ENCODE measurements at places on chromosomes 1 and 21.

GRCh38 chr1:4416189-4416588, 238.2 kb upstream of the AJAP1 start:
- no peak for DNase-seq

GRCh38 chr1:77642196-77642595, 40.3 kb downstream of the ZZZ3 start:
- DNase-seq = no peak

DNA sequence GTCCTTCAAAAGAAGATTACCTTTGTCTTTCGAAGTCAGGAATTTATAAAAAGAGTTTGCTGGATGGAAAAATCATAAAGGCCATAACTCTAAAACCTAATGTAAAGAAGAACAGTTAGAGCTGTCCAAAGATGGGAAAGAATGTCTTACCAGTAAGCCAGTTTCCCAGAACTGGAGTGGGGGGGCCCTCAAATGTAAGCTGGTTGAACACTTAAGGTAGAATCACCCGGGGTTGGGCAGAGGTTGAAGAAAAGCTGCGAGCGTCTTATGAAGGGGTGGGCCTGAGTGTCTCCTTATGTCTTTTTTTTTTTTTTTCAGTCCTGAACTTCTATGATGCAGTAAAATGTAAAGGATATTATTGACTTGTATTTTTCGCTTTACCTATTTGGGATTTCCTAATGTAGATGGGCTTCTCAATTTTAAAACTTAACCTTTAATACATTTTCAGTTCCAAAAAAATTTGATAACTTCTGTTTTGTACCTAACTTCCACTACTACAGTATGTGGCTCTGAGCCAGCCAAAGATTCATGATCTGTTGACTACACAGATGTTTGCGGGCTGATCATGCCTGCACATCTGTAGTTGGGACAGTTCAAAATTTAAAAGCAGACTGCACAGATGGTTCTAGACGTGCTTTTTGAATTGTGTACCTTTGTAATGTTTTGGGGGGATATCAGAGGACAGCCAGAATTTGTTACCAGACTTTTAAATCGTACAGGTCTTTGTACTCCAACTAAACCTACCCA, 43.6 kb downstream of the NFYC start:
- no peak for DNase-seq

GRCh38 chr1:44724296-44724954, 6.5 kb downstream of the RNU5D-1 start:
- DNase-seq = no peak

GRCh38 chr1:5992814-5993555, 760 bp upstream of the NPHP4 start:
- DNase-seq = no peak

- DNase-seq = no peak
Observed at GRCh38 chr1:185311589-185312225, 5.3 kb downstream of the IVNS1ABP start.

- DNase-seq = no peak
Observed at GRCh38 chr1:185720633-185721272, 13.4 kb upstream of the HMCN1 start.

DNA sequence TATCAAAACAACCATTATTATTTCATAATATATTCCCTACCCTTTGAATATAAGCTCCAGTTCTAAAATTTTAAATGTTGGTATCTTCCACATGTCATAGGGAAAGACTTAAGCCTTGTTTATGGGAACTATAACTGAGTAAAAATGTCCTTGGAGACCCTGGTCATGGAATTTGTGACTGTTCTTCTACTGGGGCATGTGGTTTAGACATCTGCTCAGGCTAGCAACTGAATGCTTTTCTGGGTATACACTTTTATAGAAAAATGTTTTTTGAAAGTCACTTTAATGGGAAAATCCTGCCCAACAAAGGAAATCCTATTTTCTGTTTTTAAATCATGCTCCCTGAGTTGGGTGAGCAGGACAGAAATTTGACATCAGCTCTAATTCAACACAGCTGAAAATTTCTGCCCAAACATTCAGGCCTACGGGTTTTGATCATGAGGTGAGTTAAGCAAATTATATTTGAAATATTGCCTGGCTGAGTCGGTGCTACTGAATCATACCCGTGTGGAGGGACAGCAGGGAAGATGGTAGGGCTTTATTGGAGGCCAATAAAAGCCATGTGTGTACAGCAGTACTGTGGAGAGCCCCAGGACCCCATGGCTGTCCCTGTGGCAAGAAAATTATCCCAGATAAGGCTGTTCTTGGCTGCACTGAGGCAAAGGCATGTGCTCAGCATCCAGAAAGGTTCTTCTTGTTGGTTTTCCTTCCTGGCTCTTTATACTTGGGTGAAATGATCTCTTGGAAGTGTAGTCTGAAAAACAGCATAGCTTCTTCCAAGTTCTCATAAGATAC, 391.8 kb downstream of the DISC1 start:
- DNase-seq = no peak

GRCh38 chr1:82697965-82698364, 897.2 kb downstream of the ADGRL2 start:
- DNase-seq = no peak
